ENCODE measurements at places on chromosomes 5 and 9.

DNA sequence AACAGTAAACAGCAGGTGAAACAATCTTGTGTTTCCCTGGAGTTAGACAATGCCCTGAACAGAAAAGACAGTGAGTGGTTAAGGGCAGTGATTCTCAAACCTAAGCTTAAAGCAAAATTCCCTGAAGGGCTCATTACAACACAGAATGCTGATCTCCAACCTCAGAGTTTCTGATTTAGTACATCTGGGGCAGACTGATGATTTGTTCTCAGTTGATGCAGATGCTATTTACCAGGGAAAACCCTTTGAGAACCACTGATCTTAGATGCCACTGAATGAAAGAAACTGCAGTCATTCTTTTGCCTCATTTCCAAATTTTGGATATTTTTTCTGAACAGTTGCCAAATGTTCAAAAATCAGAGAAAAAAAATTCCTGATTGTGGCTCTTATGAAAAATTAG, 18.7 kb upstream of the ADAM19 start:
- DNase-seq = no peak

DNA sequence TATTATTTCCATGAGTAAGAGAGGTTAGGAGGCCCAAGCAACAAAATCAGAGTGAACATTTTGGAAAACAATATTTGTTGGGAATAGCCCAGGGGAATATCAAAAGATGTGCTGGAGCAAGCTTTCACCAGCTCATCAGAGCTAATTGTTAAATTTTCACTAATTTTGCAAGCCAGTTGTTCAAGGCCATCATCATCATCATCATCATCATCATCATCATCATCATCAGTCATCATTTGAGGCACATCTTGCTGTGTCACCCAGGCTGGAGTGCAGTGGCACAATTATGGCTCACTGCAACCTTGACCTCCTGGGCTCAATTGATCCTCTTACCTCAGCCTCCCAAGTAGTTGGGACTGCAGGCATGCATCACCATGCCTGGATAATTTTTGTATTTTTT, 350.5 kb upstream of the MEF2C start:
- no peak for DNase-seq

DNA sequence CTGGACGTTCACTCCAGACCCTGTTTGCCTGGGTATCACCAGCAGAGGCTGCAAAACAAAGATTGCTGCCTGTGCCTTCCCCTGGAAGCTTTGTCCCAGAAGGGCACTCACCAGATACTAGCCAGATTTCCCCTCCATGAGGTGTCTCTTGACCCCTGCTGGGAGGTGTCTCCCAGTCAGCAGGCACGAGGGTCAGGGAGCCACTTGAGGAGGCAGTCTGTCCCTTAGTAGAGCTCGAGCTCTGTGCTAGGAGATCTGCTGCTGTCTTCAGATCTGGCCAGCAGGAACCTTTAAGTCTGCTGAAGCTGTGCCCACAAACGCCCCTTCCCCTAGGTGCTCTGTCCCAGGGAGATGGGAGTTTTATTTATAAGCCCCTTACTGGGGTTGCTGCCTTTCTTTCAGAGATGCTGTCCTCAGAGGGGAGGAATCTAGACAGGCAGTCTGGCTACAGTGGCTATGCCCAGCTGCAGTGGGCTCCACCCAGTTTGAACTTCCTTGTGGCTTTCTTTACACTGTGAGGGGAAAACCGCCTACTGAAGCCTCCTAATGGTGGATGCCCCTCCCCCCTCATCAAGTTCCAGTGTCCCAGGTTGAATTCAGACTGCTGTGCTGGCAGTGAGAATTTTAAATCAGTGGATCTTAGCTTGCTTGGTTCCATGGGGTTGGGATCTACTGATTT, 253.9 kb downstream of the SPATA31D1 start:
- DNase-seq = no peak

- no peak for DNase-seq
Measured at GRCh38 chr5:52202256-52202655, 585.5 kb upstream of the ITGA1 start.

DNA sequence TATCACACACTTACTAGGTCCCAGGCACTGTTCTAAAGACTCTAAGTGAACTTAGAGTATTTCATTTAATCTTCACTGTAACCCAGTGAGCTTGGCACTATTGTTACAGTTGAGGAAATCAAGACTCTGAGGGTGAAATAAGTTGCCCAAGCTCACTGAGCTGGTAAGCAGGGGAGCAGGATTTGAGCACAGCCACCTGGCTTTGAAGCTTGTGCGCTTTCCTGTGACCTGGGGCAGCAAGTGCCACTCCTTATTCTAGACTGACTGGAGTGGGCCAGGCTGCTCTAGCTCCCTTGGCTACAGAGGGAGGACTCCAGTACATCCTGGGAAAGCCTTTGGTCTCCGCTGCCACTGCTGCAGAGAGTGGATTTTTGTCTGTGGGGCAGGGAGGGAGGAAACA, 50.0 kb downstream of the RGS3 start:
- no peak for DNase-seq

DNA sequence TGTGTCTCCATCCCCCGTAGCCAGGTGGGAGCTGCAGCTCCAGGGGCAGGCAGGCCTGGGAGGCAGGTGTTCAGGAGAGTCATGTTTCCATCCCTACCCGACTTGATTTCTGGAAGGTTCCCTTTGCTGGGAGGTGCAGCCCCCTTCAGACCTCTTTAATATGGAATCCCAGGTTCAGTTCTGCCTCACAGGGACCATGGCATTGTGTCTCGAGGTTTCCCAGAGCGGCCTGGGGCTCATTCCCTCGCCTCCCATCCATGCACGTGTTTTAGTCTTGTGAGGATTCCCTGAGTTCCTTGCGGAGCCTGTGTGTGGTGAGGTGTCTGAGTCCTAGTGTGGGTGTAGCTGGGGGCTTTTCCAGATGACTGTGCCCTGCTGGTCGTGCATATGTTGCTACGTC, 16.5 kb upstream of the AHRR start:
- no peak for DNase-seq

DNA sequence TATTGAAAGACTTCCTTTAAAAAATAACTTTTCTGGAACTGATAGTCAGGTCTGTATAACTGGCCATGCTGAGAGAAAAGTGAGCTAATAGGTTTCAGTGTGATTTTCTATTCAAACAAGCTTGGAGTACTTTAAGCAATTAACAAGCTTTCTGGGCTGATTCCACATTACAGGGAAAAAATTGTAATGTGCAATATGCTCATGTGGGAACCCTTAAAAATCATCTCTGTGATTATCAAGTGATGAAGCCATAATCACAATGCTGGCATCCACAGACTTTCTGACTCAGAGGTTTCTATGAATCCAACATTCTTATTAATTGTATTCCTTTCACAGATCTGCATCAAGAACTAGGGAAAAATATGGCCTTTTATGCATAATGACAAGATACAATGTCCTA, 212.2 kb upstream of the ACO1 start:
- no peak for DNase-seq

DNA sequence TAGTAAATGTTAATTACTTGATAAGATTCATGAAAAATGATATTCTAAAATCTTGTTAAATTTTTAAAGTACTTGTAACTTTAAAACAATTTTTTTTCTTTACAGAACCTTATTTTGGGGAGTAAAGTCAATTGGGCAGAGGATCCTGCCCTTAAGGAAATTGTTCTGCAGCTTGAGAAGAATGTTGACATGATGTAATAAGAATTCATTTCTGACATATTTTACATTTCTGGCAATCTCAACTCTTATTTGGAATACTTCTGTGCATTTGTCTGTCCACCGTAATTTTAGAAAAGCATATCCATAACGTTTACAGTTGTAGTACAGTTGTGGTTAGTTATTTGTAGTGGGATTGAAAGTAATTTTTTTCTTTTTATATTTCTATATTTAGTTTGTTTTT, 20.2 kb downstream of the CENPH start:
- no peak for DNase-seq

DNA sequence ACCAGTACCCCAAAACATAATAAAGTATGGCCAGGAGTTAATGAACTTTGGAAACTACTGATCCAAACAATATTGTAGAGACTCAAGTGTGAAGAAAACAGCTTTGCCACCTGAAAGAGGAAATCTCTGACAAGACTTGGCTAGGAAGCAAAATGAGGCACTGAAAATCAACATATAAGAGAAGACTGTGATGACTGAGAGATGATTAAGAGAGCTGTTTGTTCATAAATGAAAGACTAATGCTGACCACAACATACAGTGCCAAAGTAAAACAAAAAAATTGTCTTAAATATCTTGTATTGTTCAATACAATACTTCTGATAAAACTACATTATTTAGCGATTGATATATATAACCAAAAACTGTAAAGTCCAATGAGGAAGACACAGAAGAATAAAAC, 7.2 kb downstream of the RC3H2 start:
- DNase-seq = no peak

DNA sequence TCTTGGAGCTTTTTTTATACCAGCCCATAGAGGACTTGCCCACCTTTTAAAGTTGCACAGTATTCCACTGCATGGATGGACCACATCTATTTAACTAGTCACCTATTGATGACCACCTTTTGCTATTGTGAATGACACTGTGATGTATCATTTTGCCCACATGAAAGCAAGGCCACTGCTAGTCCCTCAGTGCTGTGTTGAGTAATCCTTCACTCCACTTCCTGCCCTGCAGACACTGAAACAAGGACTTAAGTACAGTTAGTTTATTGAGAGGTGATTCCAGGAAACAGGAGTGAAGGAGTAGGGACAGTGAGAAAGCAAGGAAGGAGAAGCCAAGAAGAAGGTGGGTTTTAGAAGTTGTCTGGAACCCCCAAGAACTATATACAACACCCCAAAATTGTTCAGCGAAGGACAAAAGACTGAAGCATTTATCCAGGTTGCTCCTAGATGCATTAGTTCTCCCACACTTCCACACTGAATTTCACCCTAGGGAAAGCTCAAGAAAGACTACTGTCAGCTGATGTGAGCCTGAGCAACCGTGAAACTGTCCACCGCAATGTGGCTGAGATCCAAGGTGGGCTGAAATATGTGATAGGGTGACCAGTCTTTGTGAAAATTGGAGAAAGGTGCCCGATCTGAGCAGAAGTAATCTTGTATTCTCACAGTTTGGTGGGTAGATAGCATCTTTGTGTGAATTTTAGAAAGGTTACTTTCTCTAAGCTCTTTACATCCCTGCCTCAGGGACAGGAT, 45.2 kb upstream of the ANKRD31 start:
- no peak for DNase-seq

- DNase-seq = no peak
Measured at GRCh38 chr5:120808606-120809005, 344.5 kb downstream of the PRR16 start.

DNA sequence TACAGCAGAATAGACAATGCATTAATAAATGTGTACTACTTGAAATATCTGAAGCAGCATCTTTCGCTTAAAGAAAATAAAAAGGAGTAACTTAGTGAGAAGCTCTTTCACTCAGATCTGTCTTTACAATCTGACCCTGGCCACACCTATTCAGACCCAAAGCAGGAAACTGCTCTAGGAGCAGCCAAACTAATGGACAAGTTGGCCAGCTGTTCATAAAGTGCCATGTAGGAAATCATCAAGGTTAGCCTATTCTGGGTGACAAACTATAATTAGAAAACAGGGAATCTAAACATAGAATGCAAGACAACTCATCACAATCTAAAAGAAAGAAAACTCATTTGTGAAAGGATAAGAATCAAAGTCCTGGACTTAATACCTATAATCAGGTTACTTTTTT, 101.3 kb downstream of the AGTPBP1 start:
- no peak for DNase-seq

DNA sequence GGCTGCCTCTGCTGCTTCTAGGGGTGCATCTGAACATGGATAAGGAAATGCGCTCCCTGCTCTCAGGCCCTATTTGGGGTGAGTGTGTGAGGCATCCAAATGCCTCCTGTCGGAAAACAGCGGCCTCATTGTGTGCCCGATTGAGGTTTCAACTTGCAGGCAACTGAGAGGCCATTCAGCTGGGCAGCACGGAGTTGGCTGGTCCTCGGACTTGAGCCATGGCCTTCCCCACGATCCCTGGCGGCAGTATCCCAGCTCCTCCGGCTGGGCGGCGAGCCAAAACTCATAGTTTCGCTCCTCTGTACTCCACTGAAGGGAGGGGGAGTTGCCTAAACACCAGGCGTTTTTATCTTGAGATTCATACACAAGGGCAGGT, 597.3 kb upstream of the SGCD start:
- DNase-seq = no peak

All from activated CD8-positive, alpha-beta memory T cell treated with anti-CD3 and anti-CD28 coated beads for 1 hour (primary cell).